ENCODE measurements at places on chromosomes 6 and 20.

DNA sequence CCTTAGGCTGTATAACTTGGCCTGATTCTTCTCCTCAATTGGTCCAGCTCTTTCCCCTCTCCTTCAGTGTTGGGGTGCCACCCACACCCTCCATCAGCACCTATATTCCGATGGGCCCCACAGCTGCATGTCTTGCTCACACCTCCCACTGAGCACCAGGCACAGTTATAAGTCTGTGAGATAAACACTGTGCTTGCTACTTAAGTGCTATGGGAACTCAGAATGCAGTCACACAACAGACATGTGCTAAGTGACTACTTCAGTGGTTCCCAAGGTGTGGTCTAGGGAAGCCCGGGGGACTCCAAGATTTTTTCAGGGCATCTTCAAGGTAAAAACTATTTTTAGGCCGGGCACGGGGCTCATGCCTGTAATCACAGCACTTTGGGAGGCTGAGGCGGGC, 7.3 kb downstream of the ZC3H12D start:
- no peak for DNase-seq

- DNase-seq, result peak; percentile 88
Measured at GRCh38 chr6:5997420-5997987, 9.2 kb downstream of the NRN1 start.

- no peak for DNase-seq
Measured at GRCh38 chr20:33624399-33624798, 37.7 kb upstream of the C20orf144 start.

- no peak for DNase-seq
Measured at GRCh38 chr20:32558526-32558925, 26.6 kb downstream of the NOL4L start.

DNA sequence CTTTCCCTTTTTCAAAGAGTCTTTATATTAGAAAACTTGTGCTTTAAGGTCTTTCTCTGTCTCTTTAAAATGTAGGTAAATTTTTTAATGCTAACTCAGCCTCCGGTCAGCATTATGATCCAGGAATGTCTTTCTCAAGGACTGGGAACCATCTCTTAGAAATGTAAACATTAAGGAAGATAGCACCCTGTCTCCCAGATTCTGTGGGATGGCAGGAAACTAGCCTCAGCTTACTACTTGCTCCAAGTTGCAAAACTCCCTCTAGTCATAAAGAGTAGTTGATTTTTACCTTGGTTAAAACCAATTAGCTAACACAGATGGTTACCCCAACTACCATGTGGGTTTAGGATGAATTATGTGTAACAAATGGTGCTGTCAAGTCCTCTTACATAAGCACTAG, 4.7 kb upstream of the TAAR1 start:
- no peak for DNase-seq

- DNase-seq, result no peak
Measured at GRCh38 chr6:35436071-35436857, 15.9 kb upstream of the FANCE start.

DNA sequence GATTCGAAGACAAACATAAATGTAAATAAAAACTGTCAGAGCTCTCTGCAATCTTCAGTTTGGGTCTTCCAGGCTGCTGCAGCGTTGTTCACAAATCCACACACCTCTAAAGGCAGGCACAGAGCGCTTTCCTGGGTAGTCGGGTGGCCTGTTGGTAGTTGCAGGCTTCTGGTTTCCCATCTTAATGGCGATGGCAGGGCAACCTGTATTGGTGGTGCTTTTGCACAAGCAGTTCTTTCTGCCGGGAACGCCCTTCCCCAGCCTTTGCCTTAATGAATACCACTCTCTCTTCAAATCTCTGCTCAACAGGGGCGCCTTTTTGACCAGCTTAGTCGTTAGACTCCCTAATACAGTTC, 723 bp upstream of the IFT52 start:
- no peak for DNase-seq

DNA sequence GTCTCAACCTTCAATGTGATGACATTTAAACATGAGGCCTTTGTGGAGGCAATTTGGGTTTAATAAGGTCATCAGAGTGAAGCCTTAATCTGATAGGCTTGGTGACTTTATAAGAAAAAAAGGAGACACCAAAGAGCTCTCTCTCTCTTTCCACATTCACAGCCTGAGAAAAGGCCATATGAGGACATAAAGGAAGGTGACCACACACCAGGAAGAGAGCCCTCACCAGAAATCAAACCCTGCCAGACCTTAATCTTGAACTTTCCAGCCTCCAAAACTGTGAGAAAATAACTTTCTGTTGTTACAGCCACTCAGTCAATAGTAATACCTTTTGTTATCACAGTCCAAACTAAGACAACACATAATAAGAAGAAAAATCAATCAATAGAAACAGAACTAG, 47.7 kb downstream of the COL12A1 start:
- DNase-seq, result no peak

DNA sequence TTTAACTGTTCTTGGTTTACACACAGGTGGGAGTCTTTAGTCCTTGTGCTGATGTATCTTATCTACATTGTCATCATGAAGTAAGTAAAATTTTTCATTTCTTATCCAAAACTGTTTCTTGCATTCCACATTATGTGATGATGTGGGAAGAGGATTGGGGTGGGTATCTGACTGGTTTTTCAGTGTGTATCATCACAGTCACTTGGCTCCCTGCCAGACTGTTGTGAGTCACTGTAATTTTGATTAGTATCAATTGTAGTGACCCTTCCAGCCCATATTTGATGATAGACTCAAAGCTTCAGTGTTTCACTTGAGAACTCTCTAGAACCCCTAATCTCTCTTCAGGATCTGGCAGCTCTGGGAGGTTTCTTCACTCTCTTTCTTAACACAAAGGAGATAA, 84.5 kb upstream of the RIN2 start:
- DNase-seq, result no peak

DNA sequence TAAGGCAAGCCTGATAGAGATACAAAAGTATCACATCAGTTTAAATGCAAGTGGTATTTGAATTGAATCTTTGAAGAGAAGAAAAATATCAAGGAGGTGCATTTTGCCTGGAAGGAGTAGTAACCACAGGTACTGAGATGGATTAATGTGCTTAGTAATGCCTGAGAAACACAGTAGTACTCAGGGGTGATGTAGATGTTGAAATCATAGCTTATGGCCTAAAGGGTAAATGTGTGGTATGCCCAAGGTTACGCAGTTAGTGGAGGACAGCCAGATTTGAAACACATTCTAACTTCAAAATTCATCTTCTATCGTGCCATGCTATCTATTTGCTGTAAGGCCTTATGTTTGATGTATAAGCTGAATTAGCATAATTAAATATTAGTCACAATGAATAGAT, 55.9 kb downstream of the STXBP5 start:
- no peak for DNase-seq

GRCh38 chr6:24484657-24485323, 4.6 kb downstream of the GPLD1 start:
- DNase-seq, result peak; percentile 50

- no peak for DNase-seq
Measured at GRCh38 chr6:63526931-63527330, 45.3 kb upstream of the LOC128125822 start.

DNA sequence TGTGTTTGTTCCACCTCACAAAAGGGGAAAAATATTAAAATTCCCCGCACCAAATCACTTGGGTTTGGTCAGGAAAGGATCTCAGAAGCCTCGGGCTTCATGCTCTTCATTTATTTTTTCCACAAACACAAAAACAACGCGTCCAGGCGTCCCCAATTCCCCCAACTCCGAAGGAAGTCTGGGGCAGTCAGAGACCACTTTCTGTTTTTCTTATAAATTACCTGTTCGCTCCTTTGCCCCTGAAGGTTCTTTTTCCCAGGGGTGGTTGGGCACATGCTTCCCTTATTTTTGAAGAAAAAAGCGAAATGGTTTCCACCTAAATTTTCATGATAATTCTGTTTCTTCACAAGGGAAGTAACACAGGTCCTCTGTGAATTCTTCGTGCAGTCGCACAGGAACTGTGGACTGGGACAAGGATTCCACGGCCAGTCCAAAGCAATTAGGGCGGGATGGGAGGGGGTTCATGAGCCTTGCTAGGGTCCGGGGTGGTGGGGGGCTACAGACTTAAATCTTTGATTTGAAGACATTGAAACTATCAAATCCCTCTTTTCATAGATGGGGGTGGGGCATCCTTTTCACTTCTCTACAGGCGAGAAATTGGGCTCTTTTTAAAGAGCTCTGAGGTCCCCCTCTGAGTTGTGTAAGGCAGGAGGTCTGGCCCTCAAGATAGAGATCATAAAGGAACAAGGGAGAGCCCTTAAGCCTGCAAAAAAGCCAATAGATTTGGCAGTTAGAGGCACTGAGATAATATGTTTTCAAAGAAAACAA, 30.5 kb upstream of the HFE start:
- DNase-seq, result no peak

- no peak for DNase-seq
Measured at GRCh38 chr6:117906507-117906957, 532 bp upstream of the SLC35F1 start.

DNA sequence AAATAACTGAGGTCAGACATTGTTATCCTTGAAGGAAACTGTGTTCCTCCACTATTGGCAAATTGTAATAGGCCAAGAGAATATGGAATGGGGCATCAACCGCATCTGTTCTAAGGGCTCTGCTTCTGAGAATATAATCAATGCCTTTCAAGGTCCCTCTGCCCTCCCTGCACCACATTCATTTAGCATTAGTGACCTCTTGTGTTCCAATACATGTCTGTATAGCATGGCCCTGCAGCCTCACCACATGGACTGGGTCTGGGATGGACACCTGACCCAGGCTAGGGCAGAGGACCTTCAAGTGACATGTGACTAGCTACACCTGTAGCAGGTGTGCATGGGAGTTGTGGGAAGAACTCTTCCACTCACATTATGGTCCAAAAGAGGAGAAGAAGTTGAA, 14.2 kb downstream of the BTN3A1 start:
- DNase-seq, result no peak

DNA sequence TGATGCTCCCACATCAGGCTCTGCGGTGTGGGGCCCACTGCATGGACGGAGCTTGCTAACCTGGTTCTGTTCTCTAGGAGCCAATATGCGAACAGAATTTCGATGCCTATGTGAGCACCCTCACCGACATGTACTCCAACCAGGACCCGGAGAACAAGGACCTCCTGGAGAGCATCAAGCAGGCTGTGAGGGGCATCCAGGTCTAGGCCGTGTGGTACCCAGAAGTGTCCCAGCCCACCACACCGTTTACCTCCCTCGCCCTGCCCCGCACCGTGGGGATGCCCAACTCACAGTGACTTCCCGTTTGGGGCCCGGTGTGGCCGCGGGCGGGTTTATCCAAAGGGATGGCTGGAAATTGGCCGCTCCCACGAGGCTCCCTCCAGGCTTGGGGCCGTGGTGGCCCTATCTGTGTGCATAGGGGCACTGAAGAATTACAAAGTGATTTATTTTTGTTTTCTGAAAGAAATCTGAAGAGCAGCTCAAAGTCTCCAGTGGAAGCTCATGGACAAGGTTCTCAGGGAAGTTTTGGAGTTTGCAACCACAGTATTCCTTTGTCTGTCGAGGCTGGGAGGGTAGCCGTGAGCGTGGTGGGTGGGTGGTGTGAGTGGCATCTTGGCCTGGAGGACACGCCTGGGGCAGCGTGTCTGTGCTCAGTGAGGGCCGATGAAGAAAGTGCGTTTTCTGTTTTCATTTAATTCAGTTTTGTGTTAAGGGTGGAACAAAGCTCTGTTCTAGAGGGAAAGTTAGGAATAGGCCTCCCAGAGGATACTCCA, 15.1 kb upstream of the PCMTD2 start:
- no peak for DNase-seq

DNA sequence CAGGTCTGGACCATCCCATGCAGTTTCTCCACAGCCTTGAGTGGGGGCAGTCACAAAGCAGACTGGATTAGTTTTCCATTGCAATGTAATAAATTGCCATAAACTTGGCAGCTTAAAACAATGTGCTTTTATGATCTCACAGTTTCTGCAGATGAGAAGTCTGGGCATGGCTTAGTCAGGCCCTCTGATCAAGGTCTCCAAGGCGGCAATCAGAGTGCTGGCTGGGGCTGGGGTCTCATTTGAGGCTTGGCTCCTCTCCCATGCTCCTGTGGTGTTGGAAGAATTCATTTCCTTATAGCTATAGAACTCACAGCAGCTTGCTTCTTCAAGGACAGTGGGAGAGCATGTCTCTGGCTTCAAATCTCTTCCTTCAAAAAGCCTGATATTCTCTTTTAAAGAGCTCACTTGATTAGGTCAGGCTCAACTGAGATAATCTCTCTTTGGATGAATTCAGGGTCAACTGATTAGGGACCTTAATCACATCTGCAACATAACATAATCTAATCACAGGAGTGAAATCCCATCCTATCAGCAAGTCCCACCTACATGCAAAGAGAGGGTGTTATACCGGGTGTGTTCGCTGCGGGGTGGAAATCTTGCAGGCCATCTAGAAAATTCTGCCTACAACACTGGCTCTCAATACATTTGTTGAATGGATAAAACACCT, 77.4 kb upstream of the SULF2 start:
- no peak for DNase-seq

- peak; percentile 33 for DNase-seq
Measured at GRCh38 chr6:80454197-80454596, 347.7 kb downstream of the BCKDHB start.

DNA sequence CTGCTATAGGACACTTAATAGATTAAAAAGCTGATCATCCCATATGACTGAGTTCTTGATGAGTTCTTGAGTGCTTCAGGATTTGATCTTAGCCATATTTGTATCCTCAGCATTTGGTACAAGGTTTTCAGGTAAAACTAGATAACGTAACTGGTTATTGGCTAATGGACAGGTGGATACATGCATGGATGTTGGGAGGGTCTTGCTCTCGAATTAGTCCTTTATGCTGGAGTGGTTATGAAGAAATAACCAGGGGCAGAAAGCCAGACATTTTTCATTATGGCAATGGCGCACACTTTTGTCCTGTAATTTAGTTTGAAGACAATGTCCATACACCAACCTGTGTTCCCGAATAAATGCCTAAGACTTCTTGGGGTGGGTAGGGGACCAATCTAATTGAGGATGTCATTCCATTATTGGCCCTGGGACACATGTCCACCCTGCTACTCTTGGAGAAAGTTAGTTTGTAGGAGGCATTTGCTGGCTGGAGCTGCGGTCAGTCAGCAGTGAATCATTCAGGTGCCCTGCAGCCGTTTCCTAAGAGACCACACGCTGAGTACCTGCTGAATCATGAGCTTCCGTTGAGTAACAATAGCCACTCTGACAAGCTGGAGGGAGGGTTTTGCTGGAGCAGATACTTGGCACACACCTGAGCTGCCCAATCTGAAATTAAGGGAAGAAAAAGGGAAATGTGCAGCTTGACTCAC, 194.4 kb downstream of the FOXA2 start:
- no peak for DNase-seq

GRCh38 chr20:8549192-8549591, 417.1 kb downstream of the PLCB1 start:
- no peak for DNase-seq

DNA sequence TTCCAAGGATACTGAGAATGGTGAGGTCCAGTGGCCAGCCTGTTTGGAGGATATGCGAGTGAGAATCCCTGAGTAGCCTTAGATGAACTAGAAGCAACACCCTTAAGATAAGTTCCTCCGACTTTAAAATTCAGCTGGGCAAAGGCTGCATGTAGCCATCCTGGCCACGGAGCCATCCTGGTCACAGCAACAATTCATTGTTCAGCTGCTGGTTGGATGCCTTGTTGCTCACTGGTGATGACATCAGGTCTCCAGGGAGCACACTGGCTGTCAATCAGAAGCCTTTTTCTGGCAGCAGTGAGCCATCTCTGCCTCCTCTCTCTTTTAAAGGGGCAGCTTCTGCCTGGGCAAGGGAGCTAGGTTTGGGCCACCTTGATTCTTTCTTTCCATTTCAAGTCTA, 22.4 kb upstream of the RIMS4 start:
- no peak for DNase-seq
